ENCODE measurements at places on chromosomes 5 and 9.

DNA sequence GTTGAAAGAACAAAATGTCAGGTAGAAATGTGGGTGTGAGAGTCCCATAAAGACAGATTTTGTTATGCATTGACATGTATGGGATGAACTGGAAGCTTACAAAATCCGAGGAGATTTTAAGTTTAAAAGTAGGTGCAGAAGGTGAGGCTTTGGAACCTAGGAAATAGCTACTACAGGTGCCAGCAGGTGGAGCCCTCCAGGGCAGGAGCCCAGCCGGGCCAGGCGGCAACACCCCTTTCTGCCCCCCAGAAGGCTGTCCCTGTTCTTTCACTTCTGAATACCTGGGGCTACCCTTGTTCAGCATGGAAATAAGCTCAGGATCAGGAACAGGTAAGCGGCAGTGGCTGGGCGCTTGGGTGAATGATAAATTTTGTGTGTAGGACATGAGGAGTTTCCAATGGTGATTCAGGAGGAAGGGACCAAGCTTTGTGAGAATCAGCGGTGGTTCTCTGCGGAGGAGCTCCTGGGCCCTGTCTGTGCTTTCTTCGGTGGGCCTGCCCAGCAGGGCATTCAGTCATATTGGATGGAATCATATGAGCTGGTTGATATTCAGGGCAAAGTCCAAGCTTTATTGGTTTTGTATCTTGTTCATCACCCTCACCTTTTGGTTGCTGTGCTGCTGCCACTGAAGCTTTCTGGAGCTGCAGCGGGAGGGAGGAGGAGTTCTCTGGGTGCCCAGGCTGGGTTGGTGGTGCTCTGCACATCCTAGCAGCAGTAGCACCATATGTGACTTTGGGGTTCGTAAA lies 12.3 kb downstream of the PCBD2 start:
- DNase-seq: no peak

GRCh38 chr5:87872986-87873385 lies 395.7 kb downstream of the TMEM161B start:
- DNase-seq: no peak

DNA sequence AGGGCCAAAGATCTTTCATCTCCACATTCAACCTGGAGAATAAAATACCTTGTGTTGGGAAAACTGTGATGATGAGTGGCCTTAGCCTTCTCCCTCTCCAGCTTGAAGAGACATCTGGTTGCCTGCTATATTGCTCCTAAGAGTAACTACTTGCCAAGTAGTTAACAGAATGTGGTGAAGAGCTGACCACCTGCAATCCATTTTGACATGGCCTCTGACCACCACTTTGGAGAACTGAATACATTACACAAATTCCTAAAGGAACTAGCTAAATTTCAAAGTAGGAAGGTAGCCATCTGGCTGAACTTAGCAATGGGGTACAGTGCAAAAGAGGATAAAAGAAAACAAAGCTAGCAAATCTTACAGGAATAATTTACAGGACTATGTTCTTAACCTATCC lies 7.2 kb downstream of the TBCA start:
- no peak for DNase-seq

GRCh38 chr5:96703384-96703920 lies 41.3 kb downstream of the CAST start:
- no peak for DNase-seq

DNA sequence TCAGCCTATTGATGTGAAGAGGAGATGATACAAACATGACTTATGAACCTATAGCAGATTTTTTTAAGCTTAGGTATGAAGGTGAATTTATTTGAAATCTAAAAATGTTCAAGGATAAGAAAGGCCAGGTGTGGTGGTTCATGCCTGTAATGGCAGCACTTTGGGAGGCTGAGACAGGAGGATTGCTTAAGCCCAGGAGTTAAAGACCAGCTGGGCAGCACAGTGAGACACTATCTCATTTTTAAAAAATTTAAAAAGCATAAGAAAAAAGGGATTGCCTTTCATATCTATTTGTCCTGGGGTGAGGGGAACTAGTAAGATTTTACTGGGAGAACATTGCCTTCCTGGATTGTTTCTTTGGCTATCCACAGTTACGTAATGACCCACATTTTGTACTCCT lies 40.8 kb upstream of the SRP19 start:
- no peak for DNase-seq

- DNase-seq: no peak
These were observed 589.8 kb downstream of the PRELID2 start for GRCh38 chr5:145245354-145245753.

DNA sequence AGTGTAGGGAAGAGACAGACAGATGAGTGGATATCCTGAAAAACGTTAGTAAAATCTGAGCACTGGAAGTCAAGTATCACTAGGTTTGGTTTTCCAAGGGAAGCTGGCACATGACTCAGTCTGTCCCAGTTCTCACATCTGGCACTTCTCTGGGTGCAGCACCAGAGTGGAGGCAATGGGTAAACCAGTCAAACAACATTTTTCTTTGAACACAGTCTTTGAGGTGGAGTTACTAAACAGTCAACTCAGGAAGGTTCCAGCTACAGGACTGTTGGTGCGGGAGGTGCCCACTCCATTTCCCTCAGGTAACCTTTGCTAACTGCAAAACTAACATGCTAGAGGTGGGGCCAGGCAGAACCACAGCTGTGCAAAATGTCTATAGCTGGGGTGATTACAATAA lies 301.4 kb upstream of the RFX3 start:
- no peak for DNase-seq

DNA sequence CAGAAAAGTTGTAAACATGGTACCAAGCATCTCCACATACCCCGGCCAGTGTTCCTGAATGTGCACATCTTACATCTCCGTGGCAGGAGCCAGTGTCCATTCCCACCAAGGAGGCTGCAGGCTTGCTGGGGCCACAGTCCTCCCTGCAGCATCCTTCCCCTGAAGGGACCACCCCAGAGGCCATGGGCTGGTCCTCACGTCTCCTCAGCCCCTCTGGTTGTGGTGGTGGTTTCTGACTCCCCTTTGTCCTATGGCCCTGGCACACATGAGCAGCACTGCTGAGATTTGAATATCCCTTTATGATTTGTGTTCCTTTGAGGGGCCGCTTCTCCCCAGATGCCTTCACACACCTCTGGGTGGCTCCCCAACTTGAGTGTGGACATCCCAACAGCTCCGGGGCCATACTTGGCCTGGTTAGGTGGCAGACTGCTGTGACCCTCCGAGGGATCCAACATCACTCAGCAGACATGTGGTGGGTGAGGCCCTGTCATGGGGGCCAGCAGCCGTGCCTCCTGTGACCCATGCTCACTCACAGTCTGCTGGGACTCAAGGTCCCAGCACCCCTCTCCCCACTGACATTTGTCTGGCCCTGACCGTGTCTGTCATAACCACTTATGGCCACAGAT lies 14.3 kb downstream of the PHF2 start:
- DNase-seq: no peak
